ENCODE measurements at places on chromosomes 5 and 9.

DNA sequence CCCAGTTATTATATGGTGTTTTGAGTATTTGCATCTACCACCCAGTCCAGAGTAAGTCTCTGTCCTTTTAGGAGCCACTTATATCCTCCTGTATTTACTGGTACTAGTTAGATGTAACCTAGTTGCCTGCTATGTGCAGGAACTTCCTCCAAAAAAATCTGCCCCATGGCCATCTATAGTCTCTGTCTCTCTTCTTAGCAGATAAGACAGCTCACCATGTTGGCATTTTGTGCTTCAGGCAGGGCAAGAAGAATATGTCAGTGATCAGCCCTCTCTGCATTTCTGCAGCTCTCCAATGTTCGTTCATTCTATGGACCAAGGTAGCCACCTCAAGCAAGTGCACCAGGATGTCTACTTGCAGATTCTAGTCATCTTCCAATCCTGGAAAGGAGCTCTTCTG is 446.5 kb downstream of the TLE1 start:
- no peak for DNase-seq

DNA sequence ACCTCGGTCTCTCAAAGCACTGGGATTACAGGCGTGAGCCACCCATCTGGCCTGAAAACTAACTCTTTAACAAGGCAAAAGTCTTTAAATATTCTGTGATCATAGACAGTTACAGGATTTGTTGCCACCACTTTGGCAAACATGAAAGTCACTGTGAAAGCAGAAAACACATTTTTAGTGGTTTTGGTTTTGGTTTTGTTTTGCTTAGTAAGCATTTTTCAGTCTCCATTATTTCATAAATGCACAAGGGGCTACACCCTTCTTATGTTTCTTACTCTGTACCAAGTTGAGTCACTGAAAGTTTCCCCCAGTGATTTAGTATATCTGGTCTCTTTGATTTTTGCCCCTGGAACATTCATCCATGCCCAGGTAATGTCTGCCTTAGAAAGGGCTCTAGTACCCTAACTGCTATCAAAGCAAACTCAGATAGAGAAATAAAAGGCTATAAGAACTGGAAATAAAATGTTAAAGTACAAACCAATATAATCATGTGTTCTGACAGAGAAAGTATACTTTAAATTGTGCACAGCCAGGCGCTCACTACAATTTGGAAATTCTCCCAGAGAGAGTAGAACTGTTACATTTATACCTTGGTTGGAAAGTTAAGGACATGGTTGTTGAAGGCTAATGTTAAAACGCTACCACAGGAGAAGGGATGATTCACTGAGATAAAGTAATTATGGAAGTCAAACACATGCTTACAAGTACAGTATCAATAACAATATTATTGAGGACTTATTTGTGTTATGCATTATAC is 1022.5 kb upstream of the DMAC1 start:
- DNase-seq: no peak

DNA sequence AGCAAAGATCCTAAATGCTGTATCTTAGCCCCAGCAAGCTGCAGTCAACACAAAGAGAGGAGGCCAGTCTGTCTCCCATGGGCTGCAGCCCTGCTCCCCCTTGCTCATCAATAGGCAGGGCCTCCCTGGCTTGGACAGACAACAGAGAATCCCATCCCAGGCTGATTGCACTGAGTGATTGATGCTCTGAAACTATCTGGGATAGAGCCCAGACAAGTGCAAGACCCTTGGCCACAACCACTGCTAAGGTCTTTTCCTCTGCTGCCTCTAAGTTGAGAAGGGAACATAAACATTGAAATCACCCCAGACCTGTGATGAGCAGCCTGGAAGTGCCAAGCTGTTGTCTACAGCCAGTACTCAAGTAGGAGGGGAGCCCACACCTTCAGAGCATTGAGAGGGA is 661.0 kb upstream of the CDH18 start:
- DNase-seq: no peak

- DNase-seq: no peak
Observed at GRCh38 chr5:163385271-163385670, 52.1 kb upstream of the CCNG1 start.

DNA sequence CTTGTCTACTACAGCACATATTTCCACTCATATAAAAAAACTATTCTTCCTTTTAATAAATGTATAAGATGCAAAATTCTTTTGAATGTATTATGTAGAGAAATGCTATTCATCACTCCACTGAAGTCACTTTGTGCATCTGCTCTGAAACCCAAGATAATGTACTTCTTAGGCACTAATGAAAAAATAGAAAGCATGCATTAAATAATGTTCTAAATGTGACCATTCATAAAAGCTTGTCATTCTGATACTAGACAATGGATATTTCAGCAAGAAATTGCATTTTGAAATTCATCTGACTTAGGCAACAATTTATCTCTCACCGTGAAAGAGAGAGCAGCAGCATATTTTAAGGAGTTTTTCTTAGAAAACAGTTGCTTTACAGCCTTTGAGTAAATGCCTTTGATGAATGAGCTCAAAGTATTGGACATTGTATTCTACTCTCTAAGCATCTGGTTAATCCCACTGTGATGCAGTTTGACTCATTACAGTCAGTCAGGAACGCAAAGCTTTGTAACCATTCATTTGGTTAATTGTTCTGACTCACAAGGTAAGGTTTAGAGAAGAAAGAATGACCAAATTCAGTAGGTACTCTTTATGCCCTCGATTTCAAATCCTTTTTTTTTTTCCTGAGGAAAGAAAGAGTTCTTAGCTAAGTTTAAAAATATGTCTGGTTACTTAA is 2233.8 kb upstream of the C9orf72 start:
- no peak for DNase-seq

- DNase-seq: peak; percentile 55
Observed at GRCh38 chr9:134591573-134591981, 50.0 kb upstream of the COL5A1 start.

- DNase-seq: no peak
Observed at GRCh38 chr5:107253246-107253645, 417.5 kb downstream of the EFNA5 start.

- no peak for DNase-seq
Observed at GRCh38 chr9:108836781-108837180, 19.0 kb downstream of the ACTL7B start.

GRCh38 chr5:65722575-65723403 is 784 bp downstream of the NLN start:
- no peak for DNase-seq
